Adrenal gland (tissue), 19 donors: ENCODE measurements at places on chromosomes 2 and 18. TPM values are rescaled to one million over a fixed set of nuclear protein-coding genes. Genes with fewer than 3 reads are reported as not detected.

TEKT4 gene
- not detected for polyA plus RNA-seq

RETSAT gene
- polyA plus RNA-seq, result 209 TPM

LAMA1 gene
- 0.34 TPM for polyA plus RNA-seq

INPP1 gene
- 62.0 TPM for polyA plus RNA-seq

SNRNP200 gene
- polyA plus RNA-seq, result 80.9 TPM

TANC1 gene
- 20.3 TPM for polyA plus RNA-seq

CFAP221 gene
- 4.8 TPM for polyA plus RNA-seq

B3GNT7 gene
- polyA plus RNA-seq, result 11.6 TPM

EFR3B gene
- polyA plus RNA-seq, result 18.5 TPM

SPAG16 gene
- polyA plus RNA-seq, result 15.3 TPM

NTSR2 gene
- 2.1 TPM for polyA plus RNA-seq

RUFY4 gene
- 0.97 TPM for polyA plus RNA-seq

KCNJ3 gene
- 0.48 TPM for polyA plus RNA-seq

LRRTM1 gene
- polyA plus RNA-seq, result 0.49 TPM

CDKL4 gene
- 0.72 TPM for polyA plus RNA-seq

RGPD4 gene
- polyA plus RNA-seq, result not detected

CRYGC gene
- not detected for polyA plus RNA-seq

TGIF1 gene
- 53.2 TPM for polyA plus RNA-seq

SRD5A2 gene
- not detected for polyA plus RNA-seq

LRRTM4 gene
- 0.64 TPM for polyA plus RNA-seq

SCYGR4 gene
- polyA plus RNA-seq, result not detected

EGR4 gene
- polyA plus RNA-seq, result 0.32 TPM
